ENCODE measurements at places on chromosomes 2 and 18.

DNA sequence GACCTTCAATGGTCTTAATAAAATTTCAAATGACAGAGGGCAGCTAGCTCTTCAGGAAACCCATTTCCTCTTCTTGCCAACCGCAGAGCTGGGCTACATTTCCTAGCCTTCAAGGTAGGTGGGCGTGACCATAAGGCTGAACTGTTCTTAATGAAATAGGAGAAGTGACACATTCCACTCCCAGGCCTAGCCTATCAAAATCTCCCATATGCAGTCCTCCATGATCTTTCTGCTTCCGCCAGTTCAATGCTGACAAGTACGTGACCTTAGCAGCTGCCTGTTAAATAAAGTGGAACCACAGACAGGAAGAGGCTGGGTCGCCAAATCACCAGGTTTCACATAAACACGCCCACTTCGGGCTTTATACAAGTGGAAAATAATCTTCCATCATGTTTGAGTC, 13.2 kb downstream of the SERPINE2 start:
- DNase-seq, result no peak

GRCh38 chr18:10261344-10262276, 192.8 kb upstream of the APCDD1 start:
- DNase-seq, result no peak

GRCh38 chr2:3461801-3462492, 57.4 kb downstream of the ADI1 start:
- peak; percentile 55 for DNase-seq

GRCh38 chr18:814300-815084, 2.5 kb upstream of the YES1 start:
- no peak for DNase-seq

DNA sequence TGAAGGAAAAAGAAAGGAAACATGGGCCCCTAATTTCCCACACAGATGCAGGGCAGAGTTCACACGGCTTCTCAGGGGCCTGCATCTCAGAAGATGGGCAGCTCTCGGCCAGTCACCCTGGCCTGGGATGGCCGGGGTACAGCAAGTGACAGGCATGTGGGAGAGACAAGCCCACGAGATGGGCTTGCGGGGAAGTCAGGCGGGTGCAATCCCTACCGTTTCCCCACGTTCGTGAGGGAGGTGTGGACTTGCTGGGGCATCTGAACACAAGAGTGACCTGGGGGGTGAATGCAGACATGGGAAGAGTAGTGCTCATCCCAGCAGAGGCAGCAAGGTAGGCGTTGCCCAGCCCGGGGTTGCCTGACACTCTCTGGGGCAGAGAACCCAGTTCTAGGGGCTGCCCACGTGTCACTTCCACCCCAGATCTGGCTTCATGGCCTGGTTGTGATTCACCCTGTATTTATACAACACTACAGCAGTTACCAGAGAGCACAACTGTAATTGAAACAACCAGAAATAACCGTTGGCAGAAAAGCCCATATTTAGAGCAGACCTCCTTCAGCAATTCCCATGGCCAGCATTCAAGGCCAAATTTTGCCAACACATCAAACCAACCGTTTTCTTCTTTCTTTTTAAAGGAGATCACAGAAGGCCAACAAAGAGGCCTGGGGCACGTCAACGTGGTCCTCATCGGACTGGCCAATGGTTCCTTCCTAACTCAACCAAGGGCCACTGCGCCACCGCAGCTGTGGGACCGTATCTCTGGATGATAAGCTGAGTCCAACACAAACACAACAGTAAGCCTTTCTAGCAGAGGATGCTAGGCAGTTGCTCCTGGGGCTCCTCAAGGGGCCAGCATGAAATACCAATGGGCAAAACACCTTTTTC, 58.4 kb downstream of the PARD6G start:
- DNase-seq, result no peak

DNA sequence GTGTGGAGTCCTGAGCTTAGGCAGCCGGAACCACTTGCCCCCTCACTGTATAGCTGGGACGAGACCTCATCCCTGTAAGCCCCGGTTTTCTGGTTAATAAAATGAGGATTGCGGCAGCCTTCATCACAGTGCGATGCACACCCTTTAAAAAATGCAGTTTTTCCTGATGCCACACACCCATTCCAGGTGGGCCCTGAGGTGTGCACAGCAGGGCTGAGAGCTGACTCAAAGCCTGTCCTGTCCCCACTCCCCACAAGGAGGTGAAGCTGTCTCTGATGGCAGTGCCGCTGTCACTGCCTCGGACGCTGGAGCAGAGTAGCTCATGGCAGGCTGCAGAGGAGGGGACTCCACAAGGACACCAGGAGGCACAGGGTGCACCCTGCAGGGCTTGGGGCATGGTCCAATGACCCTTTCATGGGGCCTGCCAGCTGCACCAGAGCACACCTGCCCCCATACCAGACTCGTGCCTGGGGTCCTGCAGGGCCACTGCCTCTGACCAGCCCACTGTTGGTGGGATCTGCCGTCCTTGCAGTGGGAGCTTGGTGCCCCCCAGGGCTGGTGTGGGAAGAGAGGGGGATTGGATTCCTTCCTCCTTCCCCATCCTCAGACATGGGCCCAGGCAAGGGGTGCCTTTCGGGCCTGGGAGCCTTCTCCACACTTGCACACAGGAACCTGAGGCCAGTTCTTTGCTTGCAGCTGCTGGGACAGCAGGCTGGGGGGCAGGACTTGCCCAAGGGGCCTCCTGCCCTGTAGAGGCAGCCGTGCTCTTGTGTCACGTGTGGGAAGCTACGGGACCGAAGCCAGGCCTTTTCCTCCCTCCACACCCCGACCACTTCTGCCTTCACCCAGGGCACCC, 22.8 kb downstream of the GPC1 start:
- DNase-seq, result peak; percentile 41

DNA sequence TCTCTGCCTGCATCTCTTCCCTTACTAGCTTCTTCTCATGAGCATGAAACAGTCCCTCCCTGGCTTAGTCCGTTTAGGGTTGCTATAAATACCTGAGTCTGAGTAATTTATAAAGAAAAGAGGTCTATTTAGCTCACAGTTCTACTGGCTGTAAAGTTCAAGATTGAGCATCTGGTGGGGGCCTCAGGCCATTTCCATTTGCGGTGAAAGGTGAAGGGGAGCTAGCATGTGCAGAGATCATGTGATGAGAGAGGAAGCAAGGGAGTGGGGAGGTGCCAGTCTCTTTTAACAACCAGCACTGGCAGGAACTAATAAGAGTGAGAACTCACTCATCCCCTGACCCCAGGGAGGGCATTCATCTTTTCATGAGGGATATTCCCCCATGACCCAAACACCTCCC, 26.8 kb downstream of the RHBDD1 start:
- no peak for DNase-seq

DNA sequence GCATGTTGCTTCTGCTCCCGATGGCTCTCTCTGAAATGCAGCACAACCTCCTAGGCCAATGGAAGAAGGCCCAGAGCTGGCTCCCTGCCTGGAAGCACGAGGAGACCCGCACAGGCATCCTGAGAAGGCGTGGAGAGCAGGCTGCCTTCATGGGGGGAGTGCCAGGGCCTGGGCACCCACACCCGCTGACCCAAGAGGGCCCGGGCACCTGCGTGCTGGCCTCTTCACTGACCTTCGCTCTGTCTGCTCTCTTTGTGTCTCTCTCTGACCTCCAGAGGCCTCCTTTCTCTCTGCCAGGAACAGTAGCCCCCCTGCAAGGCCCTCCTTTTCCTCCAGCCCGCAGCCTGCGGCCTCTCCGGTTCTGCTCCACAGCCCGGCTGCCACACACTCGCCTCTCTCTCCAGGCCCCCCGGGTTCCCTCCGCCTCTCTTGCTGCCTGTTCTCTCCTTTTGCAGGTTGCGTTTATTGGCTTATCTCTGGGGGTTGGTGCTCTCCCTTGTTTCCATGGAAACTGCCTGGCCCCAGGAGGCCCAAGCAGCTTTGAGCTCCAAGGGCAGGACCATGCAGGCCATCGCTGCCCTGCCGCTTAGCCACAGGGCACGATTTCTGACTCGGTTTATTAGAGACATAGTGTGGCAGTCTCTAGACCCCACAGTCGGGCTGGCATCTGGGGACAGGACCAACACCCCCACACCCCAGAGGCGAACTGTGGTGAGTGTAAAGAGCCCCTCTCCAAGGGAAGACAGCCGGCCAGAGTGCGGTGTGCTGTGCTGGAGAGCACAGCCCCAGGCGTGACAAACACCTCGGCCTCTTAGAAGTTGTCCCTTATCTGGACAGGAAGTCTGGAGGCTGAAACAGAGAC, 1.7 kb downstream of the MZT2B start:
- DNase-seq, result peak; percentile 90

GRCh38 chr2:217911283-217912097, 91.3 kb downstream of the TNS1 start:
- no peak for DNase-seq

DNA sequence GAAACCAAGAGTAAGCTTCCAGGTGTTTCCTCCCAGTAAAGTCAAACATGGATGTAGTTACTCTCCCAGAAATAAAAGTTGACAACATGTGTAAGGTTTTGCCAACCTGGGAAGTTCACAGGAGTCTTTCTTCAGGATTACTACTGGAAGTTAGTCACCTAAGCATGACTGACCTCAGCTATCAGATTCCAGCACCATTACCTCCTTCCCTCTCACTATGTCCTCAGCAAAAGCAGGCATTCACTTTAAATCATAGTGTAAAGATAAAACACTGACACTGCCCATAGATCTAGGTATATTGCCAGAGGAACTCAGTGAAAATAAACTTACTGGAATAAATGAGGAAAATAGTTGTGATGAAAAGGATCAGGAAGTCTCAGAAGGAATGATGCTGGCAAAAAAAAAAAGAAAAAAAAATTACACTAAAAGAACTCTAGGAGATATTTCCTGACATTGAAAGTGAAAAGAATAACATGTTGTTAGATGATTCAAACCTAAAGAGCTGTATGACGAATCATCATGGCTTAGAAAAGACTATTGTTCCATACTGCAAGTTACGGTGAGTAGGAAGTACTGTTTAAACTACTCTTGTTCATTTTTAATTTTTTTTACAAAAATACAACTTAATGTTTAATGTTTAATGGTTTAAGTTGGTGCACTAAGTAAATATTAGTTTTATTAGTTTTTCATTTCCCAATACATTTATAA, 484.5 kb upstream of the ZNF804A start:
- no peak for DNase-seq

DNA sequence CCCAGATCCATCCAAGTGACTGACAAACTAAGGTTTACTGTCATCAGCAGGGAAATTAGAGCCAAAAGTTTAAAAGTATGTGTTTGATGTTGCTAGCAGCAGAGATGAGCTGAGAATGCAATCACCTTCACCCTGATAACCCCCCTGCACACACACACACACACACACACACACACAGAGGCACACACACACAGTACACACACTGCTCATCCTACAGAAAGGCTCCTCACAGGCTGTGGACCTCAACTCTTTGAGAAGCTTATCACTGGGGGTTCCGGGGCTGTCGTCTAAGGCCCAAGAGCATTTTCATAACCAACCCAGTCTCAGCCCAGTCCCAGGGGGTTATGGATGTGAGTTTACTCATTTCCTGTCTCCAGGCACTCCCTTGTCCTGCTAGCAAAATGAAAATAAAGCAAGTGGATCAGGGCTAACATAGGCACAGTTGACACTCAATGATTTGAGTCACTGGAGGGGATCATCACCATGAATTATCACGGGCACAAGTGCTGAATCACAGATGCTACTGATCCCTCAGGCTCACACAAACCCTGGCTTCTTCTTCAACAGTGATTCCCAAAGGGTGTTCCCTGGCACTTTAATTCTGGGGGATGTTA, 76.6 kb downstream of the ALK start:
- DNase-seq, result no peak

DNA sequence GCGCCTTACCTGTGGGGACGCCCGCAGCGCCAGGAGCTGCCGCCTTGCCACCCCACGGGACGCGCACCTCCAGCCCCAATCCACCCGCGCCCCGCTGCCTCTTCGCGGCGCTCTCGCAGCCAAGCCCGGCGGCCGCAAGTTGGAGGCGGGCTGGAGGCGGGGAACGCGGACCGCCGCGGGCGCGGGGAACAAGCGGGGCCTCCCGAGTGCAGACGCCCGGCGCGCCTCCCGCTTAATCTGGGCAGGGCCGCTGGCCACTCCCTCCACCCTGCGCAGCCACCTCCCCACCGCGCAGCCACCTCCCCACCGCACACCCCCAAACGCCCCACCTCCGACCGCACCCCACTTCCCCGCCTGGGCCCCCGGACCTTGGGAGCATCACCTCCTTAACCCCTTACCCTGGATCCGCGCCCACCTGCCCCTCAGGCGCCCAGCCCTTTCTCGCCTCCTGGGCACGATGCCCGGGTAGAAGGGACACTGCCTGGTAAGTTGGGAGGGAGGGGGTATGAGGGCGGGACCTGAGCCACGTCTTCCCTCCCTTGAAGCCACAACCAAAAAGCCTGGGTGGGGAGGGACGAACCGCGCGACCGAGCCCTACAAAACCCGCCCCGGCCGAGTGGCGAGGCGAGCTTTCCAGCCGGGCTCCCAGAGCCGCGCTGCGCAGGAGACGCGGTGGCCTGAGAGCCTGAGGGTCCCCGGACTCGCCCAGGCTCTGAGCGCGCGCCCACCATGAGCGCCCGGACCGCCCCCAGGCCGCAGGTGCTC, at the start of the genes COL4A3 and COL4A4:
COL4A3 (plus strand) TSS at position 627 of the 765 bp plus-strand sequence; CDS start at position 730, 103 bp downstream.
COL4A4 (minus strand) TSS at position 208 of the 765 bp plus-strand sequence. CDS start 16,722 bp downstream, outside the sequence.
- no peak for DNase-seq

DNA sequence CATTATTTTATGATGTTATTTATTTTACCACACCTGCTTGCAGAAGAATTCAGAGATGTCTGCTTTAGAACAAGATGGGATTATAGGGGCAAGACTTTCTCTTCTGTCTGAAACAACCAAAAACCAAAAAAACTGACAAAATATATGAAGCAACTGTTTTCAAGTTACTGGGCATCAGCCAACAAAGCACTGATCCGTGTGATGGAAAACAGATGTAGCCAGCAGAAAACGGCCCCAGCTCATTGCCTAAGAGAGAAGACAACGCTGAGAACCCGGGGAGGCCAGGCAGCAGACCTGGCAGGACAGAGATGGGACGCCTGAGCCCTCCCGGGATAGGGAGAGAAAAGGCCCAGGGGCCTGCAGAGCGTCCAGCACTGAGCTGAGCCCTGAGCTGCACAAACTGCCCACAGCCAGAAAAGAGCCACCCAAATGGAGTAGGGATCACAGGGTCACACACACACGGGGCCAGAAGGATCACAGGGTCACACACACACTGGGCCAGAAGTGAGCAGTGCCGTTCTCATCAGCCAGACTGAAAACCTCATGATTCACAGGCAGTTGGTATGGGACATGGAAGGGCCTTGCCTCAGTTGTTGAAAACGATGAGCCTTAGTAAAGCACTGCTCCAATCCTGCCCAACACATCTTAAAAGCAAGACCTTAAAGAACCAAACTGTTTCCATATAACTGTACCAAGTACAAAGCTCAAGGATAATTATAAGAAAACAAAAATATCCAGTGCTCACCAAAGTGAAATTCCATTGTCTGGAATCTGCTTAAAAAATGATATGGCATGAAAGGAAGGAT, 12.1 kb downstream of the PXDN start:
- DNase-seq, result peak; percentile 51

- no peak for DNase-seq
Measured at GRCh38 chr18:8936619-8937018, 165.9 kb upstream of the NDUFV2 start.

Data from SK-N-DZ (cell line).